ENCODE measurements at places on chromosomes 11 and 22.

GRCh38 chr11:37817727-37818270 is 1219.8 kb upstream of the RAG2 start:
- DNase-seq = no peak

DNA sequence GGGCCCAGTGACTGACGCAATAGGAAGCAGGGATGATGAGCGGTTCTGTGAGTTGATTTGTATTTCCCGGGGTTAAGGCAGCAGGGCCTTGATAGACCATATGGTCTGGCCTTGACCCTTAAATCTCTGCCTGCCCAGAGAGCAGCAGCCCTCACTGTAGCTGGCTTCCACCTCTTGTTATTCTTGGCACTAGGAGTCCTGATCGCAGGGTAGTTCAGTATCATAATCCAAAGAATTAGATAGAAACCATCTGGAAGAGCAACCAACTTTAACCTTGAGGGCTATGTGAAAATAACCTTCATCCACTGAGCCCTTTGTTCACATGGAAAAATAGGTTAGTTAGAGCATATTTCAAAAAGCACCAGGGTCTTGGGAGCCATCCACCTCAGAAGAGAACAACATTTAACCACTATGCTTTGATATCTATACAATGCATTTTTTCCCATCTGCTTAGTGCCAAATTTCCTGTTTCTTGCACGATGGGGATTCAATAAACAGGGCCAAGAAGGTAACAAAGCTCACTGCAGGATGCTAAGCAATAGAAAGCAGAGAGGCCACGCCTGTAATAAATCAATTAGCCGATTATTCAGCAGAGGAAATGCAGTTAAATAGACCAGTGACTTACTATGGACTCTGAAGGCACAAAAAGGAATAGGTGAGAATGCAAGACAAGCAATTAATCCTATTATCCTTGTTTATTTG is 761.3 kb downstream of the OPCML start:
- DNase-seq = no peak

DNA sequence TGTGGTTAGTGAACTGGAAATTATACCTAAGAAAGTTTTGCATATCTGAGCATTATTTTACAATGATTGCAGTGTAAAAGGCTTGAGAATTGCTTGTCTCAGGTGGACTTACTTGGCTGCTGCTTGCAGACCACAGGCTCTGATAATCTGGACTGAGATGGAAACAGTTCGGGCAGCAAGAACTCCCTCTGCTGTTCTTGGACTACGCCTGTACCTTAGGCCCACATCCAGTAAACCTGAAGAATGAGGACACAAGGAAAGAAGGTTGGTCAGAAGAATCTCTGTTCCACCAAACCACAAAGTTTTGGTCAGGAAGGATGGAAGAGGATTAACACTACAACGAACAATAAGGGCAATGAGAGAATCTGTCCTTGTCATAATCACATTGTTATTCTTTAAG is 80.1 kb downstream of the C2CD3 start:
- DNase-seq = no peak

- DNase-seq = no peak
These were observed 66.4 kb upstream of the TTC12 start for GRCh38 chr11:113247966-113248365.

DNA sequence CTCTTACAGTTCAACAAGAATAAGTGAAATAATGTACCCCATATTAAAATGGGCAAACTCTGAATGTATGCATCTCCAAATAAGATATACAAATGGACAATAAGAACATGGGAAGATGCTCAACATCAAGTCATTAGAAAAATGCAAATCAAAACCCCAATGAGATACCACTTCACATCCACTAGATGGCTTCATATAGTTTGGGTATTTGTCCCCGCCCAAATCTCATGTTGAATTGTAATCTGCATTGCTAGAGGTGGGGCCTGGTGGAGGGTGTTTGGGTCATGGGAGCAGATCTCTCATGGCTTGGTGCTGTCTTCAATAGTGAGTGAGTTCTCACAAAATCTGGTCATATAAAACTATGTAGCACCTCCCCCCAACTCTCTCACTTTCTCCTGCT is 5.7 kb downstream of the MPZL2 start:
- no peak for DNase-seq
